ENCODE measurements at places on chromosomes 5 and 9.

- DNase-seq, result no peak
Measured at GRCh38 chr5:96651948-96652753, 10.0 kb upstream of the CAST start.

- DNase-seq, result no peak
Measured at GRCh38 chr5:38757451-38758245, 88.2 kb upstream of the OSMR start.

DNA sequence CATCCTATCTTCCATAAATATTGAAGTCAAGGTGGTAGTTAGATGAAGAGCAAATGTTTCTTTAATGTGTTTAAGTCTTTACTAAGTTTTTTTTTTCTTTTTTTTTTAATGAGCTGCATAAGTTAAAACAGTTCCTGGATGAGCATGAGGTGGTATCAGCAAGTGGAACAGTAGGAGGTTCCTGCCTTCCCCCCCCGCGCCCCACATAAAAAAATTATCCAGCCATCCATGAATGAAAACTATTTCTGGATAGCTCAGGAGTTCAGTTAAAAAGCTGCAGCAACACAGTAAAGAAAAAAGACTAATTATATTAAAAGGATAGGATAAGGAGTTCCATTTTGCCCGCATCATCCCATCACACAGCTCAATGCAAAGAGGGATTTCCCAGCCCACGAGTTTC is 349.5 kb downstream of the CDH18 start:
- no peak for DNase-seq

DNA sequence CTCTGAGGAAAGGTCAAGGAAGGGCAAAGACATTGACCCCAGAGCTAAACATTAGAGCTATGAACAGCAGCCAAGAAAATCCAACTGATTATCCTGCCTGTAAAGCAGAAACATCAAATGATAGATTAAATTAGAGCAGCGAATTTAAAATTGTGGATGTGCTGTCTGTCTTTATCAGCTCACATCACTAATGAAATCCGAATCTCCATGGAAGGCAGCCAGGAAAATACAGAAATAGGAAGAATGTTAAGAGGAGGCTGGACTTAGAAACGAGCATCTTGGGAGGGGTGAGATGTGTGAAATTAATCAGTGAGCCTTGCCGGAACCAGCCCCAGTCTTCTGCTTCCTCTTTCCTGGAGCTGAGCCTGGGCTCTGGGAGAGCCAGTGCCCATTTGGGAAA is 191.0 kb downstream of the PJA2 start:
- DNase-seq, result no peak

DNA sequence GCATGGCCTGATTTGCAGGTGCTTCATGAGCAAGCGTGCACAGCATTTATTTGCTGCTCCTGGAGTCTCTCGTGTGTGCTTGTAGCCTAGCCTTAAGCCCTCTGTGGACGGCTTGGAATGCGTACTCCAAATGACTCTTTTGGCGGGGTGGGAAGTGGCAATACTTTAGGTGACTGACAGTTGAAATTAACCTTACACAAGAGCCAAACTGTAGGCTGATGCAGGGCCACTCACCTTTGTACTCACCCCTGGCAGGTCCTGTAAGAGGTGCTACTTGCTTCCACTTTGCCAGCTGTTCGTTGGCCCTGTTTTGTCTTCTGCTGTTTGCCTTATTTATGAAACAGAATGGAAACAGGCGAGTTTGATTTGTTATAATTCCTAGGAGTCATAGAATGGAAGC is 22.9 kb downstream of the TENT4A start:
- DNase-seq, result no peak

DNA sequence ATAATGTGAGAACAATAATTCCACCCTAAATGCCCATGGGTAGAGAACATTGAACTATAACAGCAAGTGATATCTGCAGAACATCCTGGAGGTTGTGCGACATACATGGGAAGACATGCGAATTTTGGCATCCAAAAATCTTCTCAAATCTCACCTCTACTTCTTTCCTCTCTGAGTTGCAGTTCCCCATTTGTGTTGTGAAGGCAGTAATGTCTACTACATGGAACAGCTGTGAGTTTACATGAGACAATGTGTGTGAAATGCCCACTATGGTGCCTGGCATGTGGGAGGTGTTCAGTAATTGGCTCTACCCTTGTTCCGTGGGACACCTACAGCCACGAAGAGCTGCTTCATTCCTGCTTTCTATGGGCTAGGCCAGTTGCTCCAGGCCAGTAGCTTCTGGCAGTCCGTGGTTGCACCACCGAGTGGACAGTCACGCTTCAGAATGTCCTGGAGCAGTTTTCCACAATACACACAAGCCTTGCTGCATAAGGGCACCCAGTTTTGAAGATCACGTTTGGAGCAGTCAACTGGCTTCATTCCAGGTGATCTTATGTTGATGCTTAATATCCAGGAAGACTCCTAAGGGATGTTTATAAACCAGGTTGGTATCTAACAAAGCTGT is 297.7 kb downstream of the DEPDC1B start:
- DNase-seq, result no peak

GRCh38 chr9:131516100-131516499 is 13.4 kb downstream of the POMT1 start:
- no peak for DNase-seq

DNA sequence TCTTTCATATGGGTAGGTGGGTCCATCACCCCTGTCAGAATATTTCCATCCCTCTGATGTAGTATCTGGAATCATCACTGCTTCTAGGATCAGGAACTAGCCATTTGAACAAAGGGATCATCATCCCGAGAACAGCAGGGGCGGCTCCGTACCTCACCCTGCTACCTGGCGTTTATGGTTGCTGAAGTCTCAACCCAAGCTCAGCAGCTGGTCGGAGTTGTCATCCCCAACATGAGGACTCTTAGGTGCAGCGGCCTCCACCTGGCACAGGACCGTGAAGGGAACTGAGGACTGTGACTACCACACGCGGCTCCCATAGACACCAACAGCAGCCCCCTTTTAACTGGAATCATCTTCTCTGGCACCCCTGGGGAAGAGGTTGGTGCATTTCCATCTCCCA is 35.1 kb downstream of the ROR2 start:
- DNase-seq, result no peak

DNA sequence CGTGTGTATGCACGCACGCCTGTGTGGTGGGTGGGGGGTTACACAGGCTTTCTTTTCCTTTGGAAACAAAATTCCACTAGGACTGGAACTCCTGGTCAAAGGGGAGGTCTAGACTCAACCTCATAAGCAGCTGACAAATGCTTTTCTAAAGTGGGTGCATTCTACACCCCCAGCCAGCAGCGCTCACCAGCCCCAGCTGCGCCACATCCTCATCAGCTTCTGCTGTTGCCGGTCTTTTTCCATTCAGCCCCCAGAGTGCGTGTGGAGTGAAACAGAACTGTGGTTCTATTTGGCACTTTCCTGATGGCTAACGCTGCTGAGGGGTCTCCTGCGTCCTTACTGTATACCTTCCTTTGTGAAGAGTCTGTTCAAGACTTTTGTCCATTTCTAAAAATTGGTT is 77.6 kb upstream of the SARDH start:
- no peak for DNase-seq

DNA sequence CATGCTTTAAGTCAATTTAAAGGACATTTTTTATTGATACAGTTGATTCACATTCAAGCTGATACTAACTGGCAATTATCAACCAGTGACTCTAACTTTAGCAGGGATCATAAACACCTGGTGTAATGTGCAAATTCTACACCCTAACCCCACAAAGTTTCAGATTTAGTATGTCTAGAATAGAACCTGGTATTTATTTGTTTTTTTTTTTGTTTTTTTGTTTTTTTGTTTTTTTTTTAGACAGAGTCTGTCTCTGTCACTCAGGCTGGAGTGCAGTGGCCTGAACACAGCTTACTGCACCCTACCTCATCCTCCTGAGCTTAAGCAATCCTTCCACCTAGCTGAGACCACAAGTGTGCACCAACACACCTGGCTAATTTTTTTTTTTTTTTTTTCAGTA is 311.2 kb upstream of the SEMA6A start:
- DNase-seq, result no peak

DNA sequence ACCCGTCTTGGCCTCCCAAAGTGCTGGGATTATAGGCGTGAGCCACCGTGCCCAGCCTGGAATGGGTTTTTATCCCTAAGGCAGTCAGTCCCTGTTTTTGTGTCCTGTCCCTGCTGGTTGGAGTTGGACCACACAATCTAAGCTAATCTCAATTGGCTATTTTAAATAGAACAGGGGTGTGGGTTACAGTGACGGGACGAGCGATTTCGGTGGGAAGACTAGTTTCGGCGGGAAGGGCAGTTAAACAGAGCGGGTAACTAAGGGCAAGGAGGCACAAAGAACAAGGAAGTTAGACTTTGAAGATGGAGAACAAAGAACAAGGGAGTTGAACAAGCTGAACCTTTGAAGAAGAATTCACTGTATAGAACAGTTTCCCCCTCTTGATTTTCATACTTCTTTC is 1.4 kb downstream of the GTF3C5 start:
- no peak for DNase-seq

GRCh38 chr5:98231089-98231488 is 542.4 kb upstream of the RGMB start:
- no peak for DNase-seq

GRCh38 chr5:43121913-43122484 is 1.3 kb downstream of the ZNF131 start:
- DNase-seq, result no peak

DNA sequence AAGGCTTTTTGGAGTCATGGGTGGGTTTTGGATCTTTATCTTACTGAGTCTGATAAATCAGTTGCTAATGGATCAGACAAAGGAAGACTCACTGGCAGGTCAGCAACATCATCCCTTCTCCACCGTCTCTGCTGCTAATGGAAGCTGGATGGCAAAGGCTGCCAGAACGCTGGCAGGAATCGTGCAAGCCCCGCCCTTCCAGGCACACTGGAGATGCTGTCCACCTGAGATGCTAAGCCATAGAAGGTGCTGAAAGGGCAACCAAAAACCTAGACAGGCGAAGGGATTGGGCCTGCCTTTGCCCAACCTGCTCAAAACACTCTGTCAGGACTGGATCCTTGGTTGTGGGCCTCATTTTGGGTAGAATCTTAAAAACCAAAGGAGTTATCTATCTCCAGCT is 139.5 kb upstream of the FSTL4 start:
- DNase-seq, result no peak

GRCh38 chr5:13708906-13709305 is 235.6 kb downstream of the DNAH5 start:
- DNase-seq, result no peak

GRCh38 chr9:93601666-93602065 is 25.3 kb downstream of the PHF2 start:
- DNase-seq, result no peak

GRCh38 chr9:5611321-5612184 is 17.4 kb upstream of the RIC1 start:
- no peak for DNase-seq

- no peak for DNase-seq
Measured at GRCh38 chr5:18000744-18001143, 366.5 kb downstream of the TAF11L14 start.

All from mucosa of descending colon (tissue), 3 donors.